Neuronal stem cell (in vitro differentiated cells): ENCODE measurements at places on chromosomes 6 and 20.

DNA sequence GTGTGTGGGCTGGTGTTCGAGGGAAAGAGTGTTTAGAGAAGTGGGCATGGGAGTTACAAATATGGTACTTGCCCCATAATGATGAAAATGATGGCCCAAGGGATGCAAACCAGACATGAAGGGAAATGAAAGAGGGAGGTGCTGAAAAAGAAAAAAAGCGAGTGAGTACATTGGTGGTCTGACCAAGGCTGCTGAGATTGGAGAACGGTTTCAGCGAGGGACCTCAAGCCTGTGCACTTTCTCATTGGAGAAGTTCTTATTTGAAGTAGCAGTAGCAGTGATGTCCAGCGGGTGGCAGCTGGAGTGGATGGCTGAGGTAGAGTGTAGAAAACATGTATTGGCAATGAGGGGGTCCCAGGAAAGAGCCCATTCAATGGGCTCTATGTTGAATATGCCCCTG, 54.8 kb downstream of the TNFAIP3 start:
- DNase-seq = no peak

DNA sequence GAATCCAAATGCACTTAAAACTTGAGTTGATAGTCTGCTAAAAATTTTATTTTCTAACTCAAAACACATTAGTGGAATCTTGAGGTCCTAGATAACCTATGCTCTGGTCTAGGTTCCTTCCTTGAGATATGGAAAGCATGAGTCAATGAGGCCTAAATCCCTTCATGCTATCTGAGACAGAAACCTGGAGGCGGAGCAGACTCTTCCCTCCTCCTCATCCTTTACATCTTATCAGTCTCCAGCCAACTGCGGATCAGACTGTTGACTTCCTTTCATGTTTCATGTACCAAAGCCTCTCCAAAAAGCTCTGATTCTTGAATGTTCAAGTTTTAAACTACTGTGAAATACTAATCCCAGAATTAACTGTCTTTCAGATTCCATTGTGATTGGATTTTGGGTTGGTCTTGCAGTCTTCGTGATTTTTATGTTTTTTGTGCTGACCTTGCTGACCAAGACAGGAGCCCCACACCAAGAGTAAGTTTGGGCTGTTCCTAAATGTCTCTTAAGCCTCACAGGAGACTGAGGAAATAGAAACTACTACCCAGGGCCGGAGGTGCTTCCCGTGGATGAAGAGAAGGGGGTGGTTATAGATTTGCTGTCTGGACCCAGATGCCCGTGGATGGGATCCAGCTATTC, 29.1 kb downstream of the MRAP2 start:
- no peak for DNase-seq

DNA sequence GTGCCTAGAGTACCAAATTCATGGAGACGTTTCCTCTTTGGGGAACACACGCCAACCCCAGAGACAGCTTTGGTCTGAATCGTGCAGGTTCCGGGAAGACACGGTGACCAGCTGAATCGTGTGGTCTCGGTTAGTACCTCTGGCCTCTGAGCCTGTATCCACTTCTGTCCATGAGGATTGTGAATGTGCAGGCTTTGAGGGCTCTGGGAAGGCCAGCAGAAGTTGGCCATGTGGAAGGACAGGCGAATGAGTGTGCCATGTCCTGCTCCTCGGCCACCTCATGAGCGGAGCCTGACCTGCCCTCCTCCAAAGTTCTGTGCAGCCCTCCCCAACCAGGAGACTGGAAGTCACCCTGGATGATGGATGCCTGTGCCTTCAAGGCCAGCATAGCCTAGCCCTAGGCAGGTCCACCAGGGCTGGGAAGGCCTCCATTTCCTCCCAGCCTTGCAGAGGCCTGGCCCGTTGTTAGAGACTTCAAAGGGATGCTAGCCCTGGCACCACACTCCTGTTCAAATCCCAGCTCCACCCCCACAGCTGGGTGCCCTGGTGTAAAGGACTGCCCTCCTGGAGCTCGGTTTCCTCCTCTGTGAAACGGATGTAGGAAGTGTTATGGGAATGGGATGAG, 1.7 kb upstream of the TMEM74B start:
- no peak for DNase-seq

DNA sequence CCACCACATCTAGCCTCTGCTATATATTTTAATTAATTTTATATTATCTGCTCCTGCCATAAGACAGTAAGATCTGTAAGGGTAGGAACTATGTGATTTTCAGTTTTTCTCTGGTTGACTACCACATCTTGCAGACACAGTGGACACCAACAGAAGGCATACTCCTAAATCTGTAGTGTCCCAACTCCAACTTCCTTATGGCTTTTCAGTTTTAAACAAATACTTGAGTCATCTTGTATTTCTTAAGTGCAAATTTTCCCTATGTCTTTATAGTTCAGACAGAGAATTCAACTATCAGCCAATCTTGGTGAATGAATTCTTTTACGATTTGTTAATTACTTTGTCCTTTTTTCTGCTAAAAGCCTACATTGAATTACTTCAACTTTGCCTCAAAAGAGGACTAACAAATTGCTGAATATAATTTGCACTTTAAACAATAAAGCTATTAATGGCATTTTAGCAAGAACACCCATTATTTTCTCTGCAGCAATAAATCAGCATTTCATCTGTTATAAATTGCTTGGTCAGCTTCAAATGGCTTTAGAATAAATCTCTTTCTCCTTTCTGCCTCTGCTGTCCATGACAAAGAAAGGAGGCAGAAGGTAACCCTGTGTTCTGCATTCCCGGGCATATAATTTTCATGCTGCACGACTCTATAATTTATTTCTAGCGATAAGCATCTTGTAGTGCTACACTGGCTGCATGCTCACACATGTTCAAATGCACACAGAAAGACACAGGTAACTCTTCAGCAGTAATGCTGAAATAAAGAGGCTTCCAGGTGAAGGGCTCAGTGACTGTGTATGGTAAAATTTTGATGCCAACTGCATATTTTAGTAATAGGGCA, 144.8 kb downstream of the BACH2 start:
- DNase-seq = no peak

DNA sequence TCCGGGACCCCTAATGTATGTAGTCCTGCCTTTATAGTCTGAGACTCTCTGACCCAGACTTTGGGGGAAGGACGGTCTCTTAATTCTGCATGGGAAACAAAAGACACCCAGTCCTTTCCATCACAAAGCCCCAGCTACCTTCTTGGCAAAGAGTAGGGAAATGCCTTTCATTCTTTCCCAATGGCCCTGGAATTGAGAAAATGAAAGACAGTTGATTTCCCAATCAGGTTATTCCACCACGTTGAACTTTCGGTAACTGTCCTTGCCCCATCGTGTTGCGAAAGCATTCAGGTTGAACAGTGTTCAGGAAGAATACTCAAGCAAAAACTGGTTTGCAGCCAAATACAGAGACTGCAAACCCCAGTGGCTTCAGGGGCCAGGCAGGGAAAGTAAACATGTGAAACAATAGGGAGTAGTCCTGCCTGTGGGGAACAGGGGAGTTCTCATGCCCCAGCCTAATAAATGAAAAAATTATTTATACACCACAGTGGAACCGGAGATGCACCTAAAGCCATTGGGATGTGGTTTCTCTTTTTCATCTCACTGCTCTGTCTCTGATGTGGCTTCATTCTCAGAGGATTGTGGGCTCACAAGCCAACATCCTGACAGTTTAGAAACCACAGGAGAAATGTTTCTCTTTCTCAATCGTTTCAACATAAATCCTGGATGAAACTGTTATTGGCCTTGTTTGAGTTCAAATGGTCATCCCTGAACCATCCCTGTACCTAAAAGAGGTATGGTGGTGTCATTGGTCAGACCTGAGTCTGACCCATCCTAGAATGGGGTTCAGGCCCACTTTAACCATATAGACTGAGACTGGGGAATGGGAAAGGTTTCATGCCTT, 44.2 kb upstream of the SLC9A8 start:
- DNase-seq = no peak

- DNase-seq = no peak
These were observed 256.8 kb downstream of the PHACTR1 start for GRCh38 chr6:12973386-12973785.

DNA sequence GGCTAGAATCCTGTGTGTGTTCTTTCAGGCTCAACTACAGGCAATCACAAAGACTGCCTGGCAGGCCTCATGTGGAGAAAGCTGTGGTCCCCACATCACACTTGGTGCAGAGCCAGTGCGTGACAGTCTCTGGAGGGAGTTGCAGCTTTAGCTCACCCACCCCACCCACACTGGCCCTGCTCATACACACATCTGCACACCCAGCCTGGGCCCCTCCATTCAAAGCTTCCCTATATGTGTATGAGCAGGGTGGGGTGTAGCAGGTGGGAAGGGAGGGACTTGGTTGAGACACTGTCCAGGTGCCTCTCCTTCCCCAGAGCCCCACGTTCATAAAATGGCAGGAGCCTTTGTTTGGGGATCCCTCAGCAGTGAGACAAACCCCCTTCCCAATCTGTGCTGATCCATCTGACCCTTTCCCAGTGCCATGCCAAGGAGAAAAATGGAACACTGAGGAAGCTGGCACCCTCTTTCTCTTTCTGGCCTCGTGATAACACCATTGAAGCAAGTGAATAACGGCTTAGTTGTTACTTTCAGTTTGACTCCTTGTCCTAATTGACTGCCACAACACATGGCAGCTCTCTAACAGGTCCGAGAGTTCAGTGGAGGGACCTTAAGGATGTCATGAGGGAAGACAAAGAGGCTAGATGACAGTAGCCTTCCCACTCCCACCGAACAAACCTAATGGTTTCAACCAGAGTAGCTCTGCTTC, 53.8 kb upstream of the NRSN1 start:
- DNase-seq = no peak

- DNase-seq = no peak
These were observed 72.5 kb downstream of the ATP9A start for GRCh38 chr20:51695574-51696303.

DNA sequence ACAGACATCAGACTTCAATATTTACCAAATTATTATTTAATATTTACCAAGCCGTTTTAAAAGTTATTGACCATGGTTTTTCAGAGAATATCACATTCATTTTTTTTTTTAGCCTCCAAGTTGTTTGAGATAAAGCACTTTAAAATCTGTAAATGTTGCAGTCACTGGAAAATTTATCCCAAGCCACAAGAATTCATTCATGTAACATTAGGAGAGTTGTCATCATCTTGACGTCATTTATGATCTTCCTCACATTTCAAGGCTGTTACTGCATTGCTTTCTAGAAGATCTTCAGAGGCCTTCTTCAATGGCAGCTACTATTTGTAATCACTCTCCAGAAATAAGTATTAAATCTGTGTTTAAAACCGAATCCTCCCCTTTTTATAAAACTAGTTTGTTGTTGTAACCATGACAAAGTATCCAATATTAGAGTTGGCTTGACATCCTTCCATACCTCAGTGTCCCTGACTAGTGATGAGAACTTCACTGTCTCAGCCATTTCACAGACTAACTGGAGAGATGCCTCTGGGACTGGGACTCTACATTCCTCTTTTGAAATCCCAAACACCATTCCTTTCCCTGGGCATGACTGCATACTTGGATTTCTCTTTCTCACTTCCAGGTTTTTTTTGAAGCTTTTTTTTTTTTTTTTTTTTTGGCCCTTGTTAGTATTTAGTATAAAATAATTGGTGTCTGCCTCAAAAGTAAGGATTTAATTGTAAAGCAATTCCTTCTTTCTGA, 100.1 kb downstream of the ZFAND3 start:
- DNase-seq = no peak

DNA sequence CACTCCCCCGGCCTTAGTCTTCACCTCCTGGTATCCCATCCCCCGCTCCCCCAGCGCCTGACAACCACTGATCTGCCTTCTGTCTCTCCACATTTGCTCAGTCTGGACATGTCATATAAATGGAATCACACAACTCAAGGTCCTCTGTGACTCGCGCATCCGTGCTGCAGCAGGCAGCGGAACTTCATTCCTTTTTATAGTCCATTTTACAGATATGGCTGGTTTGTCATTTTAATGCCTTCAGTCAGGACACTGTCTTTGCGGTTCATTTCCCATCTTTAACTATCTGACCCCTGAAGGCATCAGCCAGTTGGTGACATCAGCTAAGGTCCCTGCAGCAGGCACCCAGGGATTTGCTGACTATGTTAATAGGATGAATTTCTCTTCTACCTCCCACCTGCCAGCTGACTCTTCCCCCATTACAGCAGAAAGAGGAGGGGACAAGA, 125.7 kb downstream of the ZMYND8 start:
- no peak for DNase-seq

DNA sequence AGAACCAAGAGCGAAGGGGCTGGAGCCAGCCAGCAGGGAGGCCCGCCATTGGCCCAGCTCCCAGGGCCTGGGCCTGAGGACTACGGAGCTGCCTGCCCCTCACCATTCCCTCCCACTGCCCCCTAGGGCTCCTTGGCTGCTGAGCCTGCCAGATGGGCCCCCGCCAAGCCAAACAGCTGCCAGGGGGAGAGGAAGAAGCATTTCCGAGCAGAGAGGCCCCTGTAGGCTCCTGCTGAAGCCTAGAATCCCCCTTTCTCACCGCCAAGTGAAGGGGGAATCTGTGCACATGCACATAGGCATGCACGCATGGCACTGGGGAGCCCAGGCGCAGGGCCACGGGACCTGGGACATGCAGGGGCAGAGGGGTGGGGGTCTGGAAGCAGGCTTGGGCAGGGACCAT, 28.5 kb upstream of the MRPS18A start:
- DNase-seq = no peak

- DNase-seq = no peak
These were observed 133.4 kb upstream of the TOP1 start for GRCh38 chr20:40895182-40895581.

DNA sequence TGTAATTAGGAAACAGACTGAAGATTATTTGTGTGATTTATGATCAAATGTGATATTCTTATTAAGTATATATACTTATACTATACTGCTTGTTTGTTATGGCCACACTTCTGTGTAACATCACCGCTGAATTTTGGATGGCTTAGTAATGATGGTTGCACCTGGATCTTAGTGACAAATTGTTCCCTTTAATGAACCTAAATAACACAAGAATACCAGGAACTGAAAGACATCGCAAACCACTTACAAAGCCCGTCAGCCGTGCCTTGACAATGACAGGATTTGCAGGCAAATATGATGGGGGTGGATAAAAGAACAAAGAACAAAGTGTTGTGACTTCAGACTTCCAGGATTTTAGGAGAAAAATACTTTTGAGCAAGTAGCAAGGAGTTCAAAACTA, 67.1 kb downstream of the LAMP5 start:
- no peak for DNase-seq

- no peak for DNase-seq
These were observed 29.7 kb upstream of the INSM1 start for GRCh38 chr20:20338133-20338730.

DNA sequence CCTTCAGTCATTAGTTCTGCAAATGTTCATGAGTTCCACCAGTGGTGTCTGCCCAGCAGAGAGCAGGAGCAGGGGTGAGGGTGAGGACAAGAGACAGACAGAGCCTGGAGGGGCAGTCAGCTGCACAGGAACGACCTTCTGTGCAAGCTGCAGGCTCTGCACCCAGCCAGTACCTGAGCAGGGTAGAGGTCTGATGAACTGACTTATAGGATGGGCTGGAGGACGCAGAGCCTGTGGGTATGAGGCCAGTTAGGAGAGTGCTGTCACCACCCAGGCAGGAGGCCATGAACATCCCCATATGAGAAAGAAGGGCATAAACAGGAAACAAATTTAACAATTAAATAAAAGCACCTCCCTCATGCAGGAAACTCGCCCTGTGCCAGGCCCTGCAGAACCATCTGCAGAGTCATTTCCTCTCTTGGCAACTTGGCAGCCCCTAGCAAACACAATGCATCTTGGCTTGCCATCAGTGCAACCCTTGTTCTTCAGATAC, 17.9 kb downstream of the C6orf15 start:
- no peak for DNase-seq

- no peak for DNase-seq
These were observed 91.0 kb downstream of the REPS1 start for GRCh38 chr6:138897031-138897430.

GRCh38 chr20:8449123-8449522, 317.1 kb downstream of the PLCB1 start:
- DNase-seq = no peak
